ENCODE measurements at places on chromosomes 5 and 9. TPM values are rescaled to one million over a fixed set of nuclear protein-coding genes. Genes with fewer than 3 reads are reported as not detected.

- peak; percentile 60 for DNase-seq
- H3K36me3 ChIP-seq, result no peaks in the 10 kb centered on the region
- no peaks in the 10 kb centered on the region for H3K27me3 ChIP-seq
- H3K4me1 ChIP-seq, result peaks cover 6% of the 10 kb centered on the region
- H3K4me3 ChIP-seq, result no peak overlapping the region
Observed at GRCh38 chr9:134597957-134598883, 43.4 kb upstream of the COL5A1 start.

DNA sequence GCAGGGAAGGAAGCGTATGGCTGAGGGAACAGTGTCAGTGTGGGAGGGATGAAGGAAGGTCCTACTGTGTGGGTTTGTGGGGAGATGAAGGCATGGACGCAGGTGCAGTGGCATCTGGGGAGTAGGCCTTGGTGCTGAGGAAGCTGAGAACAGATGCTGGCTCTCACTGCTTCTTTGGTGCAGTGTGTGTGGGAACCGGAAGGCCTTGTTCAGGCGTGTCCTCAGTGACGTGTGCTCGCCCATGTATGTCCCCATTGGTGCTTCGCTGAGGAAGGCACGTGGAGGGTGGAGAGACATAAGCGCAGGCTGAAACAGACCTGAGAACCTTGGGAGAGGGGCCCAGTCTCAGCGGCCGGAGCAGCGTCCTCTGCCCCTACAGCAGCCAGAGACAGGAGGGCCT lies 18.7 kb downstream of the ADAMTS13 start:
- H3K4me3 ChIP-seq, result no peak overlapping the region
- no peak overlapping the region for H3K27ac ChIP-seq
- DNase-seq, result no peak
- H3K36me3 ChIP-seq, result no peaks in the 10 kb centered on the region

DNA sequence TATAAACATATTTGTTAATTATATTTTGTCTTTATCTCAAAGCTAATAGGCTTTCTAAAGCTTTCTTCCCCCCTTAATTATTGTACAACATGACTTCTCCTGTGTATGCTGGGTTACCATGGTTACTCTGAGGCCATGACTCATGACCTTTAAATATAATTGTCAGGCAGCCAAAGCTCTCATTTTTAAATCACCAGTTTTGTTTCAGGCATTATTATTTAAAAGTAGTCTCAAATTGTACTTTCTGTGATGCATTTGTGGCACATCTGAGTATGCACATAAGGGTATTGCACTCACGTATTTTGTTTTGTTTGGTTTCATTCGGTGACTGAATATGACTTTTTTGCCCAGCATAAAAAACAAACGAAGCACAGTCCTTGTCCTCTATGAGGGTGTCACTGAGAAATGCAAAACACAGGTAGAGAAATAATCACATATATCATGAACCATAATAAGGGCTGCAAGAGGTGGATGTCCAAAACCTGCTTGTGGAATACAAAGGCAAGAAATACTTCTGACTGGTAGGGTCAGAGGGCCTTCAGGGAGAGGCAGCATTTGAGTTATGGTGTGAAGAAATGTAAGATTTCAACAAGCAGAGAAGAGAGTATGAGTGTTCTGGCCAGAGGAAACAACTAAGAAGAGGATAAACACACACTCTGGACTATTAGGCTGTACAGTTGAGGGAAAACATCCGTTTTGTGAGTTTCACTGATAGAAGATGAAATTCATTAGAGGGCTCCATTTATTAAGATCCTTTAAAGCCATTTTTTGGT lies 2.1 kb downstream of the CCDC192 start:
- no peak overlapping the region for H3K4me3 ChIP-seq
- peaks cover 20% of the 10 kb centered on the region for H3K27me3 ChIP-seq
- H3K36me3 ChIP-seq, result no peaks in the 10 kb centered on the region
- H3K4me1 ChIP-seq, result peaks cover 8% of the 10 kb centered on the region

GRCh38 chr9:36456480-36457065 lies 56.5 kb upstream of the RNF38 start:
- H3K27ac ChIP-seq, result no peak overlapping the region
- peaks cover 12% of the 10 kb centered on the region for H3K36me3 ChIP-seq
- no peaks in the 10 kb centered on the region for H3K4me1 ChIP-seq
- DNase-seq, result no peak
- H3K27me3 ChIP-seq, result no peaks in the 10 kb centered on the region
- no peak overlapping the region for H3K4me3 ChIP-seq

GRCh38 chr9:128286440-128286839 lies 10.4 kb downstream of the SWI5 start:
- H3K4me3 ChIP-seq, result no peak overlapping the region
- H3K4me1 ChIP-seq, result no peaks in the 10 kb centered on the region
- DNase-seq, result no peak
- no peak overlapping the region for H3K27ac ChIP-seq
- H3K36me3 ChIP-seq, result peaks cover 29% of the 10 kb centered on the region

- H3K4me1 ChIP-seq, result peaks cover 26% of the 10 kb centered on the region
- no peaks in the 10 kb centered on the region for H3K27me3 ChIP-seq
- no peak overlapping the region for H3K27ac ChIP-seq
- DNase-seq, result no peak
Observed at GRCh38 chr5:119270960-119271757, 84.7 kb upstream of the TNFAIP8 start.

- H3K27me3 ChIP-seq, result no peaks in the 10 kb centered on the region
- H3K27ac ChIP-seq, result peak overlapping the region; percentile 84
- peak; percentile 92 for DNase-seq
- no peak overlapping the region for H3K4me3 ChIP-seq
- H3K4me1 ChIP-seq, result peaks cover 18% of the 10 kb centered on the region
Observed at GRCh38 chr5:160165137-160166068, 46.2 kb upstream of the PWWP2A start.

DNA sequence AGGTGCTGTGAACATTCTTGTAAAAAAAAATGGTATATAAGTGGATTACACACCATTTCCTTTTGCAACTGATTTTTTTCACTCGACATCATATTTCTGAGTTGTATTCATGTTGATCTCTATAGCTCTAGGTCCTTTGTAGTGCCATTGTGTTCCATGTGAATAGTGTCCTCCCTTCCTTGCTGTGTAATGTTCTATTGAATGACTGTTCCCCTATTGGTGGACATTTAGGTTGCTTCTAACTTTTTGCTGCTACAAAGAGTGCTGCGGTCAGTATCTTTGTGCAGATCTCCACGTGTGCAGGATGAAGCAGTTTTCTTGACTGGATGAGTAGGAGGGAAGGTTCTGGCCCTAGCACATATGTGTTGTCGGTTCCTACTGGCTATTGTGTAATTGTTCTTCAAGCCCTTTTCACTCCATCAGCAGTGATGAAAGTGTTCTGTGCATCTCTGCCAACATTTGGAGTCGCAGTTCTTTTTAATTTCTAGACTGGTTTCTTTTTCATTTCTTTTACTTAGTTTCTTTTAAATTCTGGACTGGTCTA lies 20.2 kb downstream of the DAB2IP start:
- DNase-seq, result no peak
- H3K27ac ChIP-seq, result no peak overlapping the region
- H3K4me1 ChIP-seq, result no peaks in the 10 kb centered on the region

DNA sequence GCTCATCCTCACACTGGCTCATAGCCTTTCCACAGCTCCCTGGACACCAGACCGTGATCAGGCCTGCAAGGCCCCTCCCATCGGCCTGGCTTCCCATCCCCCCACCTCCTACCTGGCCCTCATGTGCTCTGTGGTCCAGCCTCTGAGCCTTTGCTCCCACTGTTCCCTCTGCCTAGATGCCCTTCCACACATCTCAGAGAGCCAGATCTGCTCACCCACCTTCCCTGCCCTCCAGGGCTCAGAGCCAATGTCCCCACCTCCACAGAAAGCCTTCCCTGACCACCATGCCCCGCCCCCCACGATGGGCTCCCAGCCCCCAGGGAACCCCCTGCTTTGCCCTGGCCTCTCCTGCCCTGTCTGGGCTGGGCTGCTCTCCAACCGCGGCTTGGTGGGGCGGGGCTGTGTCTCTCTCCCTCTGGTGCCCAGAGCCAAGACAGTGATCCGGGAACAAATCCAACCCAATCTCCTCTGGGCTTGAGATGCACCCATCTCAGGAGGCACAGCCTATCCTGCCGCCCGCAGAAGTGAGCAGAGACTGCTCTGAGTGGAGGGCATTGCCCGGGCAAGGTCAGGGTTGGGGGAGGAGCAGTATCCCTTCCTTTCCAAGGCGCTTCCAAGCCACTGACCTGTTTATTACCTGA lies 1.6 kb downstream of the NINJ1 start:
- no peaks in the 10 kb centered on the region for H3K36me3 ChIP-seq
- H3K27me3 ChIP-seq, result peaks cover 10% of the 10 kb centered on the region
- H3K27ac ChIP-seq, result no peak overlapping the region
- peak overlapping the region; percentile 82 for H3K4me3 ChIP-seq
- peaks cover 8% of the 10 kb centered on the region for H3K4me1 ChIP-seq

DNA sequence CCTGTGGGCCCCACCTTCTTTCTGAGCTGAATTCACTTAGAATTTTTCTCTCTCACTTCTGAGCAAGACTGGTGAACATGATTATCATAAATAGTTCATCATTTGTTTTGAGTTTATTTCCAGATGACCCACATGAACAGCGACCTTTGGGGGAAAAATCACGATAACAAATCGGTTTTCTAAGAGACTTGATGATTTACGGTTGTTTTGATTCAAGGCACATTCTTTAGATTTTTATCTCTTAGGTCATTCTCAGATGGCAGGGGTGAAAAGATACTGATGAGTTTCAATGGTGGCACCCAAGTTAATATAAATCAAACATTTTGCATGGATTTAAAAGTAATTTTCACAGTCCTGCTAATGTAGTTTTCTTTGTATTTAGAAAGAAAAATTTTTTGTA lies 95.1 kb downstream of the DMXL1 start:
- no peak for DNase-seq
- H3K27me3 ChIP-seq, result no peaks in the 10 kb centered on the region
- peaks cover 52% of the 10 kb centered on the region for H3K36me3 ChIP-seq
- no peak overlapping the region for H3K4me3 ChIP-seq

The IRX2 gene
- 2.8 TPM for total RNA-seq

The INSL6 gene
- not detected for total RNA-seq

The CCDC183 gene
- total RNA-seq, result 23.0 TPM

The MEIKIN gene
- total RNA-seq, result not detected

The TAF11L10 gene
- not detected for total RNA-seq
